ENCODE measurements at places on chromosomes 1 and 21.
A peak's percentile ranks its signal among the peaks of the same experiment; 100 is the strongest.

DNA sequence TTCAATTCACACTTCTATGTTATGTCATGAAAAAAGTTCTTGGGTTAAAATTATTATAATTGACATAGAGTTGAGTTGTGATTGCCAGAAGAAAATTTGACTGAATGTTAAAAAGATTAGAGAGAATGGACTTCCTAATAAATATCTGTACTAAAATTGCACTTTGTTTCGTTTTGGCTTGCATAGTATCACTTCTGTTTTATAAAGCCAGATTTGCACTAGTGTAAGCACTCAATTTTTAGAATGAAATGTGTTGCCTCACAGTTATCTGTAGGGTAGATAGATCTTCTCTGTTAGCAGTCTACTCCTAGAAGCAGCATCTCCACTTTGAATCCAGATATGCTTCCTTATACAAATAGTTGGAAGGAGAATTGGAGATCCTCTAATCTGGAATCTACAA, 95.2 kb upstream of the MPC2 start:
- DNase-seq, result no peak

DNA sequence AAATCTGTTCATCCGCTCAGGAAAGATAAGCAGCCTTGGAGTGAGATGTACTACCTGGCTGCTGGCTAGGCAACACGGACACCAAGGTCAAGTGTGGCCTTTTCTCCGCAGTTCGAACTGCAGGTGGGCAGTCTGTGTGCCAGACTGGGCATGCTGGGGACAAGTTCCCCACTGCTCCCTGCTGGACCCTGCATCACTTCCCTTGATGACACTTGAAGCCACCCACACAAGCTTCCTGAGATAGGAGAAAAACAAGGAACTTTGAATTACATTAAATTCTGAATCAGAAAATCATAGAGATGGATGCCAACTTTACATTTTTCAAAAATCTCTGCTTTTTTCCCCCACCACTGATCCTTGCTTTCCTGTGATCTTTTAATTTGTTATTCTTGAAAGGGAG, 38.3 kb downstream of the BEND5 start:
- no peak for DNase-seq

- DNase-seq, result no peak
Measured at GRCh38 chr1:54312796-54313316, 93.3 kb downstream of the SSBP3 start.

- DNase-seq, result no peak
Measured at GRCh38 chr21:30271156-30271555, 11.6 kb downstream of the KRTAP24-1 start.

DNA sequence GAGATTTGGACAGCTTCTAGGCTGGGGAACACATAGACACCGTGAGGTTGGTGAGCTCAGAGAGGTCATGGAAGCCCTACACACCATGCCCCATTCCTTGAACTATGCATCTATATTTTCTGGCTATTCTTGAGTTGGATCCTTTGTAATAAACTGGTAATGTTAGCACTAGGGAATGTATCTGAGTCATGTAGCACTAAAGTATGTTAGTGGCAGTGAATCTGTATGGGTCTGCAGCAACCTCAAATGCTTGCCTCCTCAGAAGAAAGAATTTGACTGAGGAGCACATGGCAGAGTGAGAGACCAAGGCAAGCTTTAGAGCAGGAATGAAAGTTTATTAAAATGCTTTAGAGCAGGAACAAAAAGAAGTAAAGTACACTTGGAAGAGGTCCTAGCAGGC, 43.7 kb upstream of the LRRC7 start:
- no peak for DNase-seq

- no peak for DNase-seq
Measured at GRCh38 chr21:15895142-15896106, 165.6 kb downstream of the USP25 start.

- DNase-seq, result no peak
Measured at GRCh38 chr21:46585191-46585953, 19.5 kb downstream of the S100B start.

- no peak for DNase-seq
Measured at GRCh38 chr1:31239653-31240241, at the start of gene NKAIN1. NKAIN1 (minus strand) TSS chr1:31239887; CDS start chr1:31239547, 340 bp downstream.

DNA sequence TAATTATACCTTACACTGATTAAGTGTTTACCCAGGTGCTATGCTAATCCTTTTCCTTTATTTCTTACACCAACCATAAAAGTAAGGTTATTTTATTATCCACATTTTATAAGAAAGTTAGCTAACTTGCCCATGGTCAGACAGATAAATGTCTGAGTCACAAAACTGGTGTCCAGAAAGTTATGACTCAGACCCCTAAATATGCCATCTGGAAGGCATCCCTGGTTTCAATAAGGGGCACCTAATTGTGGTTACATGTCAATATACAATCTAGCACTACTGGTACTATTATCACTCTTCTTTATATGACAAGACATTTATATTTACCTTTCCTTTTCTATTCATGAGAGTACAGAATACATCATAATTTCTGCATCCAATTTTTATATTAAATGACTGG, 496.5 kb upstream of the ADGRL2 start:
- no peak for DNase-seq

- DNase-seq, result no peak
Measured at GRCh38 chr21:45393021-45393420, 11.9 kb upstream of the COL18A1 start.

DNA sequence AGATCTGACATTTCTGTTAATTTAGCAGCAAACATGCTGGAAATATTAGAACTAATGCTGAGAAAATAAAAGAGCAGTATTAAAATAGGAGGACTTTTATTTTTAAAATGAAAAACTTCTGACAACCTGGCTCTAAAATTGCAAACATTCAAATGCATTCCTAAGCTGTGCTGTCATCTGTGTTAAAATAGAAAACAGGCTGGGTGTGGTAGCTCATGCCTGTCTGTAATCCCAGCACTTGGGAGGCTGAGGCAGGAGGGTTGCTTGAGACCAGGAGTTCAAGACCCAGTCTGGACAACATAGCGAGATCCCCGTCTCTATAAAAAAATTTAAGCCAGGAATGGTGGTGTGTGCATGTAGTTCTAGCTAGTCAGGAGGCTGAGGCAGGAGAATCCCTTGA, 44.6 kb downstream of the MIGA1 start:
- no peak for DNase-seq

DNA sequence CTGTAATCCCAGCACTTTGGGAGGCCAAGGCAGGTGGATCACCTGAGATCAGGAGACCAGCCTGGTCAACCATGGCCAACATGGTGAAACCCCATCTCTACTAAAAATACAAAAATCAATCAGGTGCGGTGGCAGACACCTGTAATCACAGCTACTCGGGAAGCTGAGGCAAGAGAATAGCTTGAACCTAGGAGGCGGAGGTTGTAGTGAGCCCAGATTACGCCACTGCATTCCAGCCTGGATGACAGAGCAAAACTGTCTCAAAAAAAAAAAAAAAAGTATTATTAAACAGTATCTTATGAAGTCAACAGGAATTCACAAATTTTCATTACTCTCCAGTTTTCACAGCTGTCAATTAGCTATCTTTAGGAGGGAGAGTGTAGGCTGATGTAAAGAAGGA, 3.8 kb downstream of the ACBD6 start:
- DNase-seq, result no peak

DNA sequence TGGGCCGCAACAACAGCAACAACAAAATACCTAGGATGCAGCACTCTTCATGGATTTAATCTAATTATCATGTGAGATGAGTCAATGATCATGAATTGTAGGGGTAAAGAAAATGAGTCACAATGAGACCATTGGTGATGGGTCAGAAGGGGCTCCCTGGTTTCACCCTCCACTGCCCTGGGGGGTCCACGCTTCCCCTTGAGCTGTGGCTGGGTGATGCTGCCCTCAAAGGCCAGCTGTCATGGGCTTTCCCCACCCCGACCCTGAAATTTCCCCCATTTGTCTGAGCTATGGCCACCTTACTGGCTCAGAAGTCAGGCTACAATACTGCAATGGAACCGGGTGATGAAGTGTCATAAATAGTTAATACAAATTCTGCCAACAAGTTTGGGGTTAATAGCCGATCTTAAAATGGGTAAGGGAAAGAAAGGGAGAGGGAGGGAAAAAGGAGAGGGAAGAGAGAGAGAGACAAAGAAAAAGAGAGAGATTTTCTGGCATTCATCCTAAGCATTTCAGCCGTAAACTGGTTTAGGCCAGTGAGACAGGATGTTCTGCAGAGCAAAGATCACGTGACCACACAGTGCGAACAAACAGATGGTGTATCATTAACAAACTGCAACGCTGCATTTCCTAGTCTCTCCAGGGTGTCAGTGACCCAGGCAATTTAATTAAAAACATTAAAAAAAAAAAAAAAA, 143.4 kb upstream of the ERRFI1 start:
- DNase-seq, result no peak

DNA sequence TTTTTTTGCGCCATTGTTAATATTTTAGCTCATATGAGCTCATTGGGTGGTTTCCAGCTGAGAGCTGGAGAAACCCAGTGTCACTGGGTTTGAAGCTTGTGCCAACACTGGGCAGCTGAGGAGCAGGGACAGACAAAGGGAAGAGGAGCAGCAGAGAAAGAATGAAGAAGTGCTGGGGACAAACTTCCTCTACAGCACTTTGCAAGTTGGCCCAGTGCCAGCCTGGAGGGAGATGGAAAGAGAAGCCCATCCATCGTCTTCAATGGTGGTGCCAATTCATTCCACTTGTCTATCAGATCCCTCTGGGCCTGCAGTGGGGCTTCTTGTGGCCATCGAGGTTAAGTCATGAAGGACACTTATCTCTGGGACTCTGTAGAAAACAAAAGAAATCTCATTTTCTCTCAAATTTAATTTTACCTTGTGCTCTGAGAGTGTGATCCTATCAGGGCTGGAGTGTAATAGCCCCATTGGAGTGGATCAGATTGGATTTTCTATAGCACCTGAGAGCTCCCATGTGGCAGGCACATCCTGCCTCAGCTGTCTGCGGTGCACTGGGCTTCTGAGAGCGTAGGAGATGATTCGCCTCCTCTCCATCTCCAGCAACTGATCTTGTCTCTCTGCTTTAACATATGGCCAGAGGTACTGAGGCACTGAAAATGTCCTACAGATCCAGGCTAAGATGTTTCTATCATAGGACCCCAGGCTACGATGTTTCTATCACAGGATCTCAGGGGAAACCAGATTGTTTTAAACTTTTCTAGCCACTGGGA, 114.7 kb downstream of the TNR start:
- DNase-seq, result no peak

GRCh38 chr1:40532062-40532389, 589 bp downstream of the ZNF684 start:
- DNase-seq, result no peak

DNA sequence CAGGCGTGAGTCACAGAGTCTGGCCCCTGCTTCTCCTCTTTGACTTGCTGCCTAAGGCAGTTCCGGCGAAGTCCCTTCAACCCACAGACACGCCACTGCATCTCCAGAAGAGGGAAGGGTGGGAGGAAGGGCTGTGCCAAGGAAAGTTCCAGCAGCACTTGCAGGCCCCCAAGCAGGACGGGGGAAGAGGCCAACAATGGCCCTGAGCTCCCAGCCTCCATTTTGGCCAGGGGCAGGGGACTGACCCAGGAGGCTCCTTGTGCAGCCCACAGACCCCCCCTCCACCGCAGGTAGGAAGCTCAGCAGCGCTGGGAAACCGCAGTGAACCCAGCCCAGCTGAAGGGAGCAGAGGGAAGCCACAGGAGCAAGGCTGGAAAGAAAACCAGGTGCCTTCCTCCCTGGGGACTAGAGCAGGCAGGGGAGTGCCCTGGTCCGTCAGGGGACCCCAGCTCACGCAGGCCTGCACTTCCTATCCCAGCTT, 35.4 kb downstream of the ACOT7 start:
- DNase-seq, result no peak

- DNase-seq, result no peak
Measured at GRCh38 chr1:246004301-246004700, 502.8 kb downstream of the SMYD3 start.

DNA sequence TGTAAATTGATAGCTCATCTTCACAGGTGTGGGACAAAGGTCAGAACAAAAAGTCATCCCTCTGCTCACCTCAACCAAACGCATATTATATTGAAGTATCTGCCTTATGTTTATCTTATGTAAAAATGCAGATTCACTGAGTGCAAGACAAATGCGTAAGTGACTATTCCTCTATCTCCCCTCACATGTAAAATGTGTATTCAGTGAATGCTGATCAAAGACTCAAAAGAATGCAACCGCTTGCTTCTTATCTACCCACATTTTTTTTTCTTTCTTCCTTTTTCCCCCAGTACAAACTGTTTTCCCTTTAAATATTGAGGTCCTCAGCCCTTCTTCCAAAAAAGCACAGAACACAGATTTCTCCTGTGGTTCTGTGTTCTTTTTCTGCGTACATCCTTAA, 1882.9 kb downstream of the NCAM2 start:
- no peak for DNase-seq

GRCh38 chr1:155294520-155295182, 6.6 kb downstream of the PKLR start:
- no peak for DNase-seq

DNA sequence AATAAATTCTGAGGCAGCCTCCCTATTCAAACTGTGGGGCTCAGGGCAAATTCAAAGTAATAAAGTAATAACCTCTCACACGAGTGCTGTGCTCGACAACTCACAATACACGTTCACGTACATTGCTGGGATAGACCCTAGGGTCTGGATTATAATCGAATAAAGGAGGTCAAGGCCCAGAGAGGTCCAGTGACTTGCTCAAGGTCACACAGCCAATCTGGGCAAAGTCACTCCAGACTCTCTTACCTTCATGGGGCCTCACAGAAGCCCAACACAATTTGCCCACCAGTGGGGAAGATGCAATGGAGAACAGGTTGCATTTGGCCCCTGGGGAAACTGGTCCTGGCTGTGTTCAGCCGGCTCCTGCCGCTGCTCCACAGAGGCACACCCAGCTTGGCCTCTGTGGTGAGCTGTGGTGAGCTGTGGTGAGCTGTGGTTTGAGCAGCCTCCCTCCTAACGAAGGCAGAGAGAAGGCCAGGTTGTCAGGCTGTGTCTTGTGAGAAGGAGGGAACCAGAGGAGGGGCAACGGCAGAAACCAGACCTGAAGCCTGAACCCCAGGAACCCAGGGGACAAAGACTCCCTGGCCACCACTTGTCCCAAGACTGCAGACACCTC, 35.1 kb downstream of the NUAK2 start:
- DNase-seq, result no peak

DNA sequence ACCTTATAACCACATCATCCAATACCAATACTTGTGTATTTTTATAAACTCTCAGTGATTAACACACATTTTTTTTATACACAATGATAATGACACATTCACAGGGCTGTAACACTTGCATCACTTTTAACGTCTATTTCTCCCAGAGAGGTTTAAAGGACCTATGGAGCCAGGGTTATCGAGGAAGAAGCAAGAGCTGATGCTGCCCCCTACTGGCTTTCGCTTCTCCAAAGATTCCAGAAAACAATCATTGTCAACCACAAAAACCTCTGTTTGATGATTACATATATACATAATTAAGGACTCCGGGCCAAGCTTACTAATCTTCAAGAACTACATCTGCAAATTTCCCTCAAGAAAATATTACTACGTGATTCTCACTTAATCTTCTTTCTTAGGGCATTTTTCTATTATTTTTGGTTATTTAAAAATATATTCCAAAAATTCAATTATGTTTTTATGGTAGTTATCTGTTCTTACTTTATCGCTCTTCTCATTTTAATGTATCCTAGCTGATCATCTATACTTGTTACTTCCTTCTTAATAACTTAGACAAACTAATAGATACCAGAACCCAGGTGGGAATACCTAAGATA, 214.5 kb downstream of the VAV3 start:
- DNase-seq, result peak; percentile 79

GRCh38 chr1:85975912-85976371, 180.6 kb downstream of the COL24A1 start:
- no peak for DNase-seq

GRCh38 chr1:227885648-227886502, 61.9 kb downstream of the WNT9A start:
- DNase-seq, result no peak

Measured in Kasumi-1 (cell line).